ENCODE measurements at places on chromosomes 11 and 22.
A peak's percentile ranks its signal among the peaks of the same experiment; 100 is the strongest.

GRCh38 chr11:10139656-10140055, 154.4 kb downstream of the SBF2 start:
- no peak for DNase-seq

GRCh38 chr11:19242179-19242932, 1.6 kb upstream of the E2F8 start:
- no peak for DNase-seq

DNA sequence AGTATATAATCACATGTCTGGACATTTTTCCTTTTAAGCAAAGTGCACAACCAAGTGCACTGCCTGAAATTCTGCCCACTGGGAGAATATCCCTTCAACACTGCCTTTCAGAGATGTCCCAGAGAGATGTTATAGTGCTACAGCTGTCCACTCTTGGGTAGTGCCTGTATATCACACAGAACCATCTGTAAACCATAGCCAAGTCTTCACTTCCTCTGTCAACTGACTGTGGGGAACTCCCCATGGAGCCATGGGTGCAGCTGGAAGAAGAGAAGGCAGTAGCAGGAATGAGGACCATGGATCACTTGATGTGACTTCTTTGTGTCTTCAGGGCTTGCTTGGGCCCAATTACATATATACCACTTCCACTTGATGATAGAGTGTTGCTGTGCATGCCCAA, 44.6 kb upstream of the LIN7C start:
- no peak for DNase-seq

GRCh38 chr11:394034-394857, at the start of gene PKP3:
Gene PKP3, plus strand, starts transcription at chr11:394209. Its CDS starts 84 bp downstream, at chr11:394293.
- DNase-seq: no peak

DNA sequence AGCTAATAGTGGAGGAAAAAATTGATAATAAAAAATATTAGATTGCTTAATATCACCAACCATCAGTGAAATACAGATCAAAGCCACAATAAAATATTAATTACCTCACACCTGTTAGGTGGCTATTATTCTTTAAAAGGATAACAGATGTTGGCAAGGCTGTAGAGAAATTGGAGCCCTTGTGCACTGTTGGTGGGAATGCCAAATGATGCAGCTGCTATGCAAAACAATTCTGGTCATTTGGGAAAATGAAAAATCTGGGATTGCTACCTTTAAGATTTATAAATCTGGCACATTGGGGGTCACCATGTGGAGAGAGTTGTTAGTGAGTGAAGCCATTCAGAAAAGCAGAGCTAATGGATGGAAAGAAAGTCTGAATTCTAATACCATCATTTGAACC, 143.4 kb downstream of the FCHSD2 start:
- DNase-seq: no peak

DNA sequence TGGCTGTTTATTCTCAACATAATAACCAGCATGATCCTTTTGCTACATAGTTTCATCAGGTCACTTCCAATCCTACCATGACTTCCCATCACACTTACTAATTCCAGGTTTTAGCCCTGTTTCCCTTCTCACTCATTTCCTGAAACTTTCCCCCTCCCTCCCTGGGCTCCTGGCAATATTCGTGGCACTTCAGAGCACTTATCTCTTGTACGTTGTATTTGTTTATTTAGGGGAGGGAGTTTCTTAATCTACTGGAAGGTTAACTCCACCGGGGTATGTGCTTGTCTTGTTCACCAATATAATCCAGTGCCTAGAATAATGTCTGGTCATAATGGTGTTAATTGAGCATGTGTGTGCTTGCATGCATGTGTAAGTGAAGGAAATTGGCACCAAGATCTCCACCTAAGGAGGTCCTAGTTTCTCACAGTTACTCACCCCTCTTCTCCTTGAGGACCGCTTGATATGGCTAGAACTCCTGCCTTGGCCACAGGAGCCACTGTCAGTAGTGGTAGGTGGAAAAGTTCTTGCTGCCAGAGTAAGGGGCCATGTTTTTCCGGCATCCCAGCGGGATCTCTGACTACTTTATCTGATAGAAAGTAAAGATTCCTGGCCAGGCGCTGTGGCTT, 11.7 kb downstream of the EIF3L start:
- DNase-seq: no peak

DNA sequence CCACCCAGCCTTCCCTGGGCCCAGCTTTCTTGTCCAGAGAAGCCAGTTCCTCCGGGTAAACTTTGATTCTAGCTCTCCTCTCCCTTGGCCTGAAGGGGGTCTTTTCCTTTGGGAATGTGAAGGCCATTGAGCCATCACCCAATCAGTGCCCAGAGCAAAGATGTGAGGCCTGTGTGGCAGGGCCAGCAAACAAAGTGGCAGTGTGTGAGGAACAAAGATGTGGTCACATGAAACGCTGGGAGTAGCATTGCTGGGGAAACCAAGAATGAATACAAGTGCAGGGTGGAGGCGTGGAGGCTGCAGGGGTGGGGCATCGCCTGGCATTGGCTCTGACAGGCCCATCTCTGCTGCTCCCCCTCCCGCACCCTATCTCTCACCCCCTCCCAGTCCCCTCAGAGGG, 91.9 kb upstream of the BID start:
- no peak for DNase-seq

GRCh38 chr11:43558146-43558545, 122.4 kb upstream of the HSD17B12 start:
- no peak for DNase-seq

- DNase-seq: no peak
Observed at GRCh38 chr11:123151366-123151765, 43.7 kb downstream of the CLMP start.

- DNase-seq: no peak
Observed at GRCh38 chr11:71991494-71991893, 7.2 kb upstream of the IL18BP start.

- no peak for DNase-seq
Observed at GRCh38 chr11:133306019-133306418, 226.3 kb downstream of the OPCML start.

- peak; percentile 87 for DNase-seq
Observed at GRCh38 chr22:48153726-48154125, 1391.3 kb downstream of the TBC1D22A start.

DNA sequence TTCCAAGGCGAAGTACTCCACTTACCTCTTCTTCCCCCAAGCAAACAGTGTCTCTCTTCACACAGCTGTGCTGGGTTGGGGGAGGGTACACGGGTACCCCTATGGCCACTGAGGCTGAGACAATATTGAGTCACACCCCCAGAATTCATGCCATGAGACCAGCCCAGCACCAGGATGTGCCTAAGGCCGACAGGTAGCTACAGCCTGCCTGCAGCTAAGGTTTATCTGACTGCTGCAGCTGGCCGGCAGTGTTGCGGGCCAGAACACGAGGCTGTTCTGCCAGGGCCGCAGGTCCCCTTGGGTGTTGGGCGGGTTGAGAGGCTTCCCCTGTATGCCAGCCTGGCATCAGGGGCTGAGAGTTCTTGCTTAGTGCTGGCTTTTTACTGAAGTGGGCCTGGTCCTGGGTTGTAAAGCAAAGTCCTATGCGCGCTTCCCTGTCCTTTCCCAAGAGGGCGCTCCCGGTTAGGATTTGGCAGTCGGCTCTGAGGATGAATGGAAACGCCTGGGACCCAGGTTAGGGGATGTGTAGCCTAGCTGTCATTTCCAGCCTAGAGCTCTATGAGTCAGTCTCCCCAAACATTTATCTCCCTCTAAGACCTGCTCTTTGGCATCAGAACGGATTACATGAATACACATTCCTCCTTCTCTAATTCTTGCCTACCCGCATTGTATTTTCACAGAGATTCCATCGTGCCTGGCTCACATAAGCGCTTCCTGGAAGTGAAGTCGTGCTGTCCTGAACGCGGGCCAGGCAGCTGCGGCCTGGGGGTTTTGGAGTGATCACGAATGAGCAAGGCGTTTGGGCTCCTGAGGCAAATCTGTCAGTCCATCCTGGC, 7.1 kb downstream of the USP18 start:
- peak; percentile 50 for DNase-seq
